ENCODE measurements at places on chromosomes 11 and 22.
A peak's percentile ranks its signal among the peaks of the same experiment; 100 is the strongest.

DNA sequence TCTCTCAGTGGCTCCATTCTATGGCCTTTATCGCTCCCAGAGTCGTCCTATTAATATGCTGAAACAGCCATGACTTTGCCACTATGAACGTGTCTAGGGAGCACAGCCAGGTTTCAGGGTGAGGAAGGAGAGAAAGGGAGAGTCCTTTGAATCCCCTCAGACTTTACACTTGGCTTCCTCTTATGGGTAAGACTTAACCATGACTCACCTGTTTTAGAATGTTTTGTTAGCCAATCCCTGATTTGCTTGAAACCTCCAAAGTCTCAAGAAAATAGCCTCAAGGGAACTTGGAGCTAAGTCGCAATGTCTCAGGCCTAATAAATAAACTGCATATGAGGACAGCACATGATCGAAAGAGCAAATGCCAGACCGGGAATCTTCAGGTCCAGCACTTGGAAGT is 131.2 kb upstream of the RCN1 start:
- no peak for DNase-seq

DNA sequence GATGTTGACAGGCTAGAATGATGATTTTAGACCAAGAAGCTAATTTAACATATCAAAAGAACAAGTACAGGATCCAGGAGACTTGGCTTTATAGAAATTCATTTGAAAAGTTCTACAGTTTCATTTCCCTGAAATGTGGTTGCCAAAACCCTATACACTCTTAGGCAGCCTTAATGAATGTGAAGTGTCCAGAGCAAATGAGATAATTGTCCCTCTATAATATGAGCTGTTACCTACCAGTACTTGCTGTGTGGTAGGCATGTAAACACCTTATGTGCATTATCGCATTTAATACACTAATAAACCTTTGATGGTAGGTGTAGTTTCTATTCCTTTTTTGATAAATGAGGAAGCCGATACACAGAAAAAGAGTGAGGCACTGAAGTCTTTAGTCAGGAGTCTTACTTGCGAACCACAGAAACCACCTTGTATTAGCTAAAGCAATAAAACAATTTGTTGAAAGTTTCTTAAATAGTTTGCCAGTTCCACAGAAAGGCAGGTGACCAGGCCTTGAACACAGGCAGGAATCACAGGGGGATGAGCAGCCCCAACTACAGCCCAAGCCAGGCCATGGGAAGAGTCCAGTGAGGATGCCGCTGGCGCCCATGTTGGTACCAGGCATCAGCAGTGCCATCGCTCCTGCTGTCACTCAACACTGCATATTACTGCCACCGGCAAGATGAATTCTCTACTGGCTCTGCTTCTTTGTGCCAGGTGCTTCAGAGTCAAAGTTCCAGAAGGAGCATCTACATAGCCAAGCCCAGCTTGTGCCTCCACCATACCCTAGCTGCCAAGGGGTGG is 81.7 kb downstream of the SWAP70 start:
- DNase-seq = no peak

DNA sequence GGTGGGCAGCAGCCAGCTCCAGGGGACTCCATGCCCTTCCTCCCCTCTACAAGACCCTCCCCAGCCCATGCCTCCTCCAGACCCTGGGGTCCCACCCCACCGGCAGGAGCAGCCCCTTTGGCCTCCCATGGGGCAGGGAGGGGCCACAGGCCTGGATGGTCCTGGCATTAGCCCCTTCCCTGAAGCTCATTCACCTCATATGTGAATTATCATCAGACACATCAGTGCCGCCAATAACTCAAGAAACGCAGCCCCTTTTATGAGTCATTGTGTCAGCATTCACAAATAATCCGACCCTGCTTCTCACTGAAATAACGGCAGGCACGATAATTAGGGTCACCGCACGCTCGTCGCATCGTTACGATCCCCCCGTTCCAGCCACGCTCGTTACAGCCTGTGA is 124.2 kb downstream of the BRD1 start:
- no peak for DNase-seq

DNA sequence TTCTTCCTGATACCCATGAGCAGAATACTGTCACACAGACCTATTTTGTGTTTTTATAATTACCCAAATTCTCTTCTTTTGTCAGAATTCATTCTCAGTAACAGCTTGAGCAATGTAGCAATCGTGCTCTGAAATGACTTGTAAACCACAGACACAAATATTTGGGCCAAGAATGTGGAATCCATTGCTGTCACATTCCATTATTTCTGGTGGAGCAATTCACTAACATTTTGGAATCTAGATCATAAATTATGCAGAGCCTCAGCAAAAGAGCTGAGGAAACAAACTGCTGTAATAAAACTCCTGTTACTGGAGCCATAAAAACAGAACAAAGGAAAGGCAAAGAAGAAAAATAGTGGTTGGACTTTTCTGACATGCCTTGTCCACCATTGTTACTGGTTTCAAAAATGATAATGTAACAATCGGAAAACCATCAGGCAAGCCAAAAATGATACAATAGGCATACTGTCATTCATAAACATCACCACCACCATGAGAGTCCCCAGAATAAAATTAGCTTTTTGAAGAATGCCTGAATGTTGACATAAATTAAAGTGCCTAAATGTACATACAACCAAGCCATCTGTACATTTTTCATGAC is 223.4 kb upstream of the PITPNB start:
- DNase-seq = peak; percentile 34

- no peak for DNase-seq
These were observed 78.4 kb upstream of the CCDC90B start for GRCh38 chr11:83364500-83365045.

- DNase-seq = no peak
These were observed 144.8 kb downstream of the CRYBB2 start for GRCh38 chr22:25364281-25364680.

DNA sequence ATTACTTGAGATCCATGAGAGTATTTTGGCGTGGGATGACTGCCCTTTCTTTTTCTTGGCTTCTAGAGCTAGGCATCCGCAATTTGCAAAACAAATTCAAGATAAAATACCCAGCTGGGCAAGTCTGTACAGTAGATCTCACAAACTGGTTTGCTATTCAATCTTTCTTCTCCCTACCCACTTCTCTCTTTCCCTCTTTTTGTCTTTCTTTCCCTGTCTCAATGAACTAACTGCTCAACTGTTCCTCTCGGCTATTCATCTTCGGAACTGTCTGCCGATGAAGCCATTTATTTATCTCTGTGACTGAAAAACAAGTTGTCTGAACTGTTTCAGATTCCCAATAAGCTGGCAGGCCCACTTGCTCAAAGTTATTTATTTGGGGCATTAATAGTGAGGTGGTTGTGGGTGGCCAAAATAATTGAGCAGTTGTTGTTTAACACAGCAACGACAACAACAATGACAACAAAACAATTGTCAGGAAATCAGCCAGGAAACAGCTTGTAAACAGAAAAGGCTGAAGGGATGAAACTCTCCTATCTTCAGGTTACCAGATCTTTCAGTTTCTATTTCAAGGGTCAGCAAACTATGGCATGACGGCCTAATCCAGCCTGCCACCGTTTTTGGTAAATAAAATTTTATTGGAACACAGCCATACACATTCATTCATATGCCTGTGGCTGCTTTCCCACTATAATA is 76.0 kb upstream of the MTMR2 start:
- no peak for DNase-seq

GRCh38 chr11:89405629-89406028 is 85.5 kb downstream of the NOX4 start:
- no peak for DNase-seq

DNA sequence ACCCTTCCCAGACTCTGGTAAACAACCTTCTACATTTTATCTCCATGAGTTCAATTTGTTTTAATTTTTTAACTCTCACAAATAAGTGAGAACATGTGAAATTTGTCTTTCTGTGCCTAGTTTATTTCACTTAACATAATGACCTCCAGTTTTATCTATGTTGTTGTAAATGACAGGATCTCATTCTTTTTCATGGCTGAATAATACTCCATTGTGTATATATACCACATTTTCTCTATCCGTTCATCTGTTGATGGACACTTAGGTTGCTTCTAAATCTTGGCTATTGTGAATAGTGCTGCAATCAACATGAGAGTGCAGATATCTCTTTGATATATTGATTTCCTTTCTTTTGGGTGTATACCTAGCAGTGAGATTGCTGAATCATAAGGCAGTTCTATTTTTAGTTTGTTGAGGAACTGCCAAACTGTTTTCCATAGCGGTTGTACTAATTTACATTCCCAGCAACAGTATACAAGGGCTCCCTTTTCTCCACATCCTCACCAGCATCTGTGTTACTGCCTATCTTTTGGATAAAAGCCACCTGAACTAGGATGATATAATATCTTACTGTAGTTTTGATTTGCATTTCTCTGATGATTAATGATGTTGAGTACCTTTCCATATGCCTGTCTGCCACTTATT is 93.9 kb downstream of the ATG16L2 start:
- no peak for DNase-seq

DNA sequence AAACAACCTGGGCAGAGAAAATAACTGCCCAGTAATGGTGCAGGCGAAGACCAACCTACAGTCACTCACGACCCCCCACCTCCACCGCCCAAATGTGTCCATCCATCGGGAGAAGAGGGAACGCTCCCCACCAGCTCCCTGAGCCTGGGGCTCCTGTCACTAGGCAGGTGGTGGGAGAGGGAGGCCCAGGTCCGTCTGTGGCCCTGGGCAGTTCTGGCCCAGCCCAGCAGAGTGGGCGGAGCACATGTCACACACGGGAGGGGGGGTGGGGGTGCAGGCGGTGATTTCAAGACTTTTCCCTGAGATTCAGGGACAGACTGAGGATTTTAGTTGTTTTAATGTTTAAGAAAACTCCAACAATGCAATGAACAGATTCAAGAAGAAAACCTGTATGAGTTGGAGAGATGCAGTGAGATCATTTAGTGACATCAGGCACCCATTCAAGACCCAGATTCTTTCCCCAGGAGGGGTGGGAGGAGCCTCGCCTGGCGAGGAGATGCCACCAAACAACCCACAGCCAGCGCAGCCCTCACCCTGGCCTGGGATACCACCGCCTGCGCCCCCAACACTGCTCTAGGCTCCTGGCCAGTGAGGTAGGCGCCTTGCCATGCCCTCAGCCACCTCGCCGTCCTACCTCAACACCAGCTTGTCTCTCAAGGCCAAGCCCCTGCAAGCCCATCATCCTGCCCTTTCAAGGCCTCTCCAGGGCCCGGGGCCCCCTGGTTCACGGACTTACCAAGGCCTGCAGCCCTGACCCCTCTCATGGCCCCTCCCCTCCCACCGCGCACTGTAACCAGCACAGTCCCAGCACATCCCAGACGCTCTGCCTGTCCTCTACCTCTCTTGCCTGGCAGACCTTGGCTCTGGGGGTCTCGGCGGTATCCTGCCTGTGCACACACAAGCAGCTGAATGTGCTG is 36.8 kb downstream of the TBX1 start:
- DNase-seq = no peak

GRCh38 chr11:68643585-68643984 is 40.8 kb upstream of the GAL start:
- no peak for DNase-seq

DNA sequence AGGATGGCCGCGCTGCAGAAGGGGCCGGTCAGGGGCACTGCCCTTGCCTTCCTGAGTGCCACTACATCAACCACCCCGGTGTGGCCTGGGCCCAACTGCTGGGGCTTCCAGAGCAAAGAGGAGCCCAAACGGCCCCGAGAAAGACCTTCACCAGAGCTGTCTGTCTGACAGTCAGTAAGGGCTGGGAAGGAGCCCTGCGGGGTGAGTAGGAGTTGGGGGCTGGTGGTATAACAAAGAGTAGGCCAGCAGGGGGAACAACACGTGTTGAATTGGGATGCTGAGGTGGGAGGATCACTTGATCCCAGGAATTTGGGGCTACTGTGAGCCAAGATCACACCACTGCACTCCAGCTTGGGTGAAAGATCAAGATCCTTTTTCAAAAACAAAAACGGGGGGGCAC is 3.9 kb downstream of the GSTT4 start:
- no peak for DNase-seq

GRCh38 chr11:34790620-34791019 is 125.6 kb downstream of the APIP start:
- DNase-seq = no peak

- DNase-seq = peak; percentile 98
These were observed 21.5 kb downstream of the CYTH4 start for GRCh38 chr22:37303821-37304274.

DNA sequence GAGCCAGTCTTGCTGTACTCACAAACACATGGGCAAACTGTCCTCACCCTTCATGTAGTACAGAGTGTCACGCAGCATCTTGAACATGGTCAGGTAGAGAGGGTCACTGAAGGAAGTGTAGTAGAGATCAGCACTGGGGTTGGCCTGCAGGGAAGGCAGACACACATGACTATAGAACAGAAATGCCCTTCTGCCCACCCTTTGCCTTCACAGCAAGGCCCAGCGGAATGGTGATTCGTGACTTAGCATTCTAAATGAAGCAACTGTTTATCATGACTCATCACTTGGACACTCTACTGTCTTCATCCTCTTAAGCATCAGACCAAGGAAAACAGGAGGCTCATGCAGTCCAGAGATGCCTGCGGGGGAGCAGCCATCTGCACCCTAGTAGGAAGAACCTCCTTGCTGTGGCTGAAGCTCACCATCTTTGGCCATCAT is 33.4 kb downstream of the SERPIND1 start:
- peak; percentile 88 for DNase-seq

- no peak for DNase-seq
These were observed 3.3 kb downstream of the PHOX2A start for GRCh38 chr11:72240461-72241290.

DNA sequence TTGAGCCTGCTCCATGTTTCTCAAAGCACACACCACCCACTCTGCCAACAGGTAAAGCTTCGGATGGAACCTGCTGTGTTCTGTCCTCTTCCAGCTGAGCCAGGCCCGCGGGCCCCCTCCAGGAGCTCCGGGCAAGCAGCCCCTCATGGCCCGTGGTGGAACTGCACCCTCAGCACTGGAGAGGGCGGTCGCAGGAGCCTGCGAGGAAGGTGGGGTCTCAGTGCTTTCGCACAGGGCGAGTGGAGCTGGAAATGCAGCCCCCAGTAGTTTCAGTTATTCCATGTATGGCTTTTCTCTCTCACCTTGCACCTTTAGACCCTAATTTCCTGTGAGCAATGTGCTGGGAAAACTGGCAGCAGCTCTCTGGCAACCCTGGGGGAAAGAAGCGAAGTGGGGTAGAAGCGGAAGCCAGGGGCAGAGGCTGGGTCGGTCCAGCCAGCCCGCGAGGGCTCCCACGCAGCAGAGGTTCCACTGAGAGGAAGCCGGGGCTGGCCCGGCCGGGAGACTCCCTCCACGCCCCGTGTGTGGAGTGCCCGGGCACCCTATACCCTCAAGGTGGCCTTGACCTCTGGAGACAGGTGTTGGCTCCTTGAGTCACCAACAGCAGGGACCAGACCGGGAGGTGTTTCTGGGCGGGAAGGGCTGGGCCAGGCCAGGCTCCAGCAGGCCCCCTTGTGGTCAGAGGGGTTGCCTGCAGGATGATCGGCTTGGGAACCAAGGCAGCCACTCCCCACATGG is 119.9 kb upstream of the TMEM45B start:
- no peak for DNase-seq

- DNase-seq = no peak
These were observed 93.6 kb upstream of the ISX start for GRCh38 chr22:34972191-34972897.

GRCh38 chr11:2114430-2115241 is 24.6 kb downstream of the IGF2 start:
- no peak for DNase-seq

GRCh38 chr11:80733361-80733760 is 1292.5 kb upstream of the TENM4 start:
- no peak for DNase-seq

GRCh38 chr11:35794333-35794732 is 131.8 kb downstream of the TRIM44 start:
- no peak for DNase-seq

GRCh38 chr22:23752750-23753149 is 1.5 kb downstream of the VPREB3 start:
- no peak for DNase-seq
